GM10248 (cell line): ENCODE measurements at places on chromosomes 2 and 18.
A peak's percentile ranks its signal among the peaks of the same experiment; 100 is the strongest.

DNA sequence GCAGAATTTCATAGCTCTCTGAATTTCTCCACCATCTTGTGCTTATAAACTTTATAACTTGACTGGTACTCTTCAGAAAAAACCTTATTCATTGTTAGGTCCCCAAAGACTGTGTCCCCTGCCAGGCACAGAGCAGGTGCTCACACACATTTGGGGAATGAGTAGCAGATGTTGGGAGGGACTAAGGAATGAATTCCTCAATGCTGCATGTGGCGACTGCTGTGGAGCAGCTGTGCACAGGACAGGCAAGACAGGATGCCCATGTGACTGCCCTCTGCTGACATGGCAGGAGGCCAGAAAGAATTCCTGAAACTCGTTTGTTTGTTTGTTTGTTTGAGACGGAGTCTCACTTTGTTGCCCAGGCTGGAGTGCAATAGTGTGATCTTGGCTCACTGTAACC is 122.3 kb upstream of the ITGA6 start:
- no peak for DNase-seq

- peak; percentile 80 for DNase-seq
Measured at GRCh38 chr18:11518788-11519685, 90.4 kb upstream of the SLC35G4 start.

DNA sequence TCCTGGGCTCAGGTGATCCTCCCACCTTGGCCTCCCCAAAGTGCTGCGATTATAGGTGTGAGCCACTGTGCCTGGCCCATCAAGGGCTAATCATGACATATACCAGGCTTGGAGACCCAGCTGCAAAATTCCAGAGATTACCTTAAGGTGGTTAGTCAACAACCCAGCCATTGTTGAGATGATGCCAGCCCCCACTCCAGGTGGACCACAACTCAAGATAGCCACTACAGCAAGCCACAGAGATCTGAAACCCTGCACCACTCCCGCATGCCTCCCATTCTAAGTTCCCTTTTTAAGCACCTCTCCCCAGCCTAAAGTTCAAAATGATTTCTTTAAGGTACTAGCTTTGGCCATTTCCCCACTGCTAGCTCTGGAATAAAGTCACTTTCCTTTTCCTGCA is 4.6 kb upstream of the CLK1 start:
- no peak for DNase-seq

DNA sequence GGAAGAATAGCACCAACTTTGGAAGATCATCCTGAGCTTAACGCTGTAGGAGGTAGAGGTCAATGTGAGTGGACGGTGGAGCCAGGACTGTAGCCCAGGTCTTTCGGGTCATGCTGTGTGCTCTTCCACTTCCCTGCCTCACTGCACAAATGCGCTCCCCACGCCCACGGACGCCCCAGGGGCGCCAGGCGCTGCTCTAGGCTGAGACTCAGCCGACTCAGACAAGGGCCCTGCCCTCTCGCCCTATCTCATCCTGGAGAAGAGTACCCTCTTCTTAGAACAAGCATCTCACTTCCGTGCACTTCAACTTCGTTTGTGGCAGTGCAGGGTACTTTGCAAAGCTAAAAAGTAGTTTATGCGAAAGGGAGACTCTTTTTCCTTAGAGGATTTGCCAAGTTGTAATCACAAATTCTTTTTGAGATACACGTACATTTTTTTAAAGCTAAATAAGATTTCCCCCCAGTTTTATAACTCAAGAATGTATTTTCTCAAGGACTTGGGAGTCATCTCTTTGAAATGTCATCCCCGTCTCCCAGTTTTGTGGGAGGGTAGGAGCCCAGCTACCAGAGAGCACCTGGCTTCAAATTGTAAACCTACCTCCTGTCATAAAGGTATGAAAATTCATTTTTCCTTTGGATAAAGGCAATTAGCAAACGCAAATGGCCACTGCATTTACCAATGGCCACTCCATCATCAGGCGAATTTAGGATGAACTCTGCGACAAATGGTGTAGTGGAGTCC is 1.2 kb upstream of the PRELID3A start:
- no peak for DNase-seq

GRCh38 chr2:45128580-45128997 is 119.3 kb upstream of the SIX2 start:
- DNase-seq = no peak

DNA sequence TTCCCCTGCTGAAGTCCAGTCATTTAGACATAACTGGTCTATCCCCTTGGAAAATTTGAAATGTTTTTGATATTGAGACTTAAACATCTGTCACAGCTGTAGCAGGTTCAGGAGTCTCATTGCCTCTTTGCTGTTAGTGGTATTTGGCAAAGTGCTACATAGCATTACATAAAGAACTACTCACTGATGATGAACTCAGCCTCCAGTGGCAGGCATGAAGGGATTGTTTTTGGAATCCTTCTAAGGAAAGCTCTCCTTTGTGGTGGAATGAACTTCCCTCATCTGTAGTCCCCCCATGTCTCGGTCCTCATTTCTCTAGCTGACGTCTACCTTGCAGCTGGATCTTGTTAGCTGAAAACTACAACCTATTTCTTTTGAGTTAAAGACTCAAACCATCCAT is 111.6 kb downstream of the TACR1 start:
- DNase-seq = no peak

GRCh38 chr2:40859617-40860016 is 407.7 kb upstream of the SLC8A1 start:
- DNase-seq = no peak

DNA sequence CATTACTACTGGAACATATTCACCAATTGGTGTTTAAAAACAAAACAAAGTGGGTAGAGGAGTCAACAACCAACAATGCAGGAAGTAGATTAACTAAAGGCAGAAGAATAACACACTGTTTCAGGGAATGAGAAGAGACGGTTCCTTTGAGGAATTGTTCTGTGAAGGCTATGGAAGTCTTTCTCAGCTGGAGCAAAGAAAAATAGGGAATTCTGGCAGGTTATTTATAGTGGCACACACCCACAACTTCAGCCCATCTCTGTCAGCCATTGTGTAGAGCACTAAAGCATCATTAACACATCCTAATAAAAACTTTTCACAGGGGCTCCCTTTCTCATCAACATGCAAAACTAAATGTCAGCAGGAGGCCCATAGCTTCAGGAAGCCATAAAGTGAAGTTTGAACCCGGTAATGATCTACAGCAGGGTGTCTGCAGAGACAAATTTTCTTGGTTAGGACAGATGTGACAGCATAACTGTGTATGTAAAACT is 113.6 kb downstream of the CDH2 start:
- no peak for DNase-seq

DNA sequence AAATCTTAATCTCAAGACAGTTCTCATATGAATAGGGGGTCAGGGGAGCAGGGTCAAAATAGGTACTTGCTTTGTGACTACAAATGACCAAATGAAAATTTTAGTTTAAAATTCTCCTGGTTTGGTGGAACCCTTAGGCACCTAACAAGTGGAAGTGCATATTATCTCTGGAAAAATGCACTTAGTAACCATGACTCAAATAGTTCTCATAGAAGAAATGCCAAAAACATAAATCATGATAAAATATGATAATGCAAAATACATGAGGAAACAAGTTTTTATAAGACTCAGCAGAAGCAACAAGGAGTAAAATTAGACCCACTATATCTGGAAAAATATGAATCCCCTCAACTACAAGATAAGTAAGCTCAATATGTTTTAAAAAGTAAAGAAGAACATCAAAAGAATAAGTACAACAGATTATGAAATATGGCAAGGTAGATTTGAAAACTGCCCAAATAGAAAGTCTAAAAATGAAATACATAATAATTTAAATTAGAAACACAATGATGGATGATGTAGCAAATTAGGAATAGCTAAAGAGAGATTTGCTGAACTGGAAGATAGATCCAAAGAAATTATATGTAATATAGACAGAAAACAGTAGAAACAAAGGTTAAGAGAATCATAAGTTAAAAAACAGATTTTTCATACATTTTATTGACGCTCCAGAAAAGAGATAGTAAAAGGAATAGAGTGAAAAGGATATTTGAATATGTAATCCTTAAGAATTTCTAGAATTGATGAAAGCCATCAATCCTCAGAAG is 308.3 kb downstream of the SETBP1 start:
- DNase-seq = no peak

- no peak for DNase-seq
Measured at GRCh38 chr2:48174503-48174902, 268.2 kb upstream of the FBXO11 start.

DNA sequence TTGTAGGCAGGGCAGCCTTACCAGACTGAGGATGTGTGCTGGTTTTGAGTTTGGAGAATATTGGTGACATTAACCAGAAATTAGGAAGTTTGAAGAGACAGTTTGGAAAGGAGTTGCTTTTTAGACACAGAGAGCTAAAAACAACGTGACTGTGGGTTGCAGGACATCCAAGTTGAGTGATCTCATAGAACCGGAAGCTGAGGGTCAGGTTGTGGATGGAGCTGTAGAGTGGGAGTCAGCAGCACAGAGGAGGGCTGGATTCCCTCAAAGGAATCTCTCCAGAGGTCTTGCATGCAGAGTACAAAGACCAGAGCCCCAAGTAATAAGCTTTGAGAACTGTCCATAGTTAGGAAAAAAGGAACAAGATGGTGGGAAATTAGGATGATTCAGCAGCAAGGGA is 9.3 kb downstream of the MAPRE3 start:
- no peak for DNase-seq

DNA sequence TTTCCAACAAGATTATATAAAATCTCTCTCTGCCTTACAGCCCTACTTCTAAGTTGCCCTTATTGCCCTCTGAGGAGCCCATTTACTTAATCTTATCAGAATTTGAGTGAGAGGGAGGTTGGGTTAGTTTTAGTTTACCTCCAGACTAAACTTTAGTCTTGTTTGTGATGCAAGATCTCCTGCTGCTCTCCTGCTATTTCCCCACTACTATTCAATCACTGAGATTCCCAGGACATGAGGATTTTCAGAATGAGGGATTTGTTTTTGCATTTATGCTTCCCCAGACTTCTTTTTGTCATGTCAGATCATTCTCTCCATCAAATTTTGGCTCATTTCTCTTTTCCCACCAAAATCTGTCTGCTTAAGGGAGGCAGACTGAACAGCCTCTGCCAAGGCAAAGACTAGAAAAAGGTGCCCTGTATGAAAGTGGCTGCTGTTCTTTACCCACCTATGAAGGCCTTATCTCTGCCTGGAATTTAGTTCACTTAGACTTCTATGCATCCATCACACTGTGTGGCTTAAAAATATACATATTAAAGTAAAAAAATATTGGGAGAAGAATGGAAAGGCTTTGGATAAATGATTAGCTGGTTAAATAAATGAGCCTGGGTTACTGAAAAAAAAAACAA is 401.3 kb downstream of the PID1 start:
- no peak for DNase-seq

DNA sequence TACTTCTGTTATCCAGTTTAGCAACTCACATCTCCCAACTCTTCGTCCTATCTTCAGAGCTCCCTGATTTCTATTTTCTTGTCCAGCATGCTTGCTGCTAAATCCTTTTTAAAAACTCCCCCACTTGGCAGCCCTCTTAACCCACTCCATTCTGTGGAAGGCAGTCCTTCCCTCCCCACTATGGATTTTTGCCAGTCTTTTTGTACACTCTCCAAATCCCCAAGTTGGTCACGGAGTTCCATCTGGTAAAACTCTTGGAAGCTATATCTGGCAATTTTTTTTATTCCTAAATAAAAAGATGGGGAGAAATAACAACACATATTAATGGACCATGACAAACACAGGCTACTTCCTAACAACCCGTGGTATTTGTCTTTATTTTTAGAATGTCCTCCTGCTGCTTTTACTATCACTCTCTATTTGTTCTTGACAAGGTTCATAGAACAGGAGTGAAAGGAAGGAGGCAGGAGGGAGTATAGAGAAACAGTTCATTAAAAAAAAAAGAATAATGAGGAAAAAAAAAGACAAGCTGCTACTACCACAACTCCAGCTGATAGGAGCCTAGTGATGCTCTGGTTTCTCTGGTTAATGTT is 120.0 kb upstream of the THSD7B start:
- DNase-seq = no peak

DNA sequence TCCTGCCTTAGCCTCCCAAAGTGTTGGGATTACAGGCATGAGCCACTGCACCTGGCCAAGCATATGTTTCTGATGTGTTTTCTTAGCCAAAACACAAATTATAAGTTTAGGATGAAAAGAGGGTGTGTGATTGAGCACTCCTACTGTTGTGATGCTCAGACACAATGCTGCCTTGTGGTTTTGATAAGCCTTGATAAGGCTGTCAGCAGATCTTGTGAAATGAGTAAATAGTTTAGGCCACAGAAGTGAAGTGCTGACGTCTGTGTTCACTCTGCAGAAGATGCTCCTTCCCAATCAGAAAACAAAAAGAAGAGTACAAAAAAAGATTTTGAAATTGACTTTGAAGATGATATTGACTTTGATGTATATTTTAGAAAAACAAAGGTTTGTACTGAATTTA is 24.3 kb downstream of the NCAPH start:
- no peak for DNase-seq

DNA sequence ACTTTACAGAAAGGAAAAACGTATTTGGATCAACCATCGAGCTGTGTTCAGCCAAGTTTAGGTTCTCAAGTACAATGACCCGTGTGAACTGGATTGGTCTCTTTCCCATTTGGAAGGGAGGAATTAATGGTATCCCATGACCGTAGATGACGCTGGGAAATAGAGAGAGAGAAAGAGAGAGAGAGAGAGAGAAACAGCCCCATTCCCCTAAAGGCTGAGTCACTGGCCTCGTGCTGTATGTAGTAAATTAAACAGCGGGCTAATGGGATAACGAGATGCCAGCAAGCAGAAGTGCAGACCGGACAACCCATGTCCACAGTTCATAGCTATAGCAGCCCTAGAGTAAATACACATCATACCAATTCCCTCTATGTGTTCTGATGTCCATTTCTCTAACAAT is 99.6 kb downstream of the BCL11A start:
- no peak for DNase-seq

GRCh38 chr2:237378650-237379049 is 35.3 kb downstream of the COL6A3 start:
- DNase-seq = no peak

DNA sequence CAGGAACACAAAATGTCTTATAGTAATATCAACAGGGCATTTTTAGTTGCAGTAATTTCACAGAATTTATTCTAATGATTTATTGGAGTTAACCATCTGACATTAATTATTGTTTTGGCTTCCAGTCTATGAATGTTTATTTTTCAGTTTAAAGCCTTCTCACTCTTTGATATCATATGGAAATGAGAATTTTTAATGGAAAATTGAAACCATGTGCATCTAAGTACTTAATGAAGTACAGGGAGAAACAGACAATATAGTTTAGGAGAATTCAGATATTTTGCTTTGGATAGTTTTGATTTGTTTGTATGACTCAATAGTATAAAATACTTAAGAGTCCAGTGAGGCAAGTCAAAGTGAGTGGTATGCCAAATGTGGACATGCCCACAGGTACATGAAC is 126.1 kb downstream of the OLA1 start:
- no peak for DNase-seq

- DNase-seq = peak; percentile 70
Measured at GRCh38 chr2:219509780-219510511, 4.3 kb upstream of the ASIC4 start.
